Activated naive CD4-positive, alpha-beta T cell (primary cell): ENCODE measurements at places on chromosomes 16 and 17.

- DNase-seq: no peak
These were observed 57.3 kb downstream of the CDC27 start for GRCh38 chr17:47131761-47132160.

- no peak for DNase-seq
These were observed 256.6 kb upstream of the KCNJ16 start for GRCh38 chr17:69818467-69818866.

GRCh38 chr16:53417011-53417410 lies 17.3 kb upstream of the RBL2 start:
- no peak for DNase-seq

GRCh38 chr16:3642397-3643094 lies 11.9 kb upstream of the DNASE1 start:
- no peak for DNase-seq

- no peak for DNase-seq
These were observed 326.7 kb downstream of the C16orf95 start for GRCh38 chr16:86990451-86990850.

- no peak for DNase-seq
These were observed 22.5 kb downstream of the AXIN2 start for GRCh38 chr17:65538675-65539529.

- no peak for DNase-seq
These were observed 6.9 kb upstream of the SLC13A2 start for GRCh38 chr17:28466521-28467048.

- DNase-seq: no peak
These were observed 25.0 kb upstream of the C16orf78 start for GRCh38 chr16:49348408-49349176.

DNA sequence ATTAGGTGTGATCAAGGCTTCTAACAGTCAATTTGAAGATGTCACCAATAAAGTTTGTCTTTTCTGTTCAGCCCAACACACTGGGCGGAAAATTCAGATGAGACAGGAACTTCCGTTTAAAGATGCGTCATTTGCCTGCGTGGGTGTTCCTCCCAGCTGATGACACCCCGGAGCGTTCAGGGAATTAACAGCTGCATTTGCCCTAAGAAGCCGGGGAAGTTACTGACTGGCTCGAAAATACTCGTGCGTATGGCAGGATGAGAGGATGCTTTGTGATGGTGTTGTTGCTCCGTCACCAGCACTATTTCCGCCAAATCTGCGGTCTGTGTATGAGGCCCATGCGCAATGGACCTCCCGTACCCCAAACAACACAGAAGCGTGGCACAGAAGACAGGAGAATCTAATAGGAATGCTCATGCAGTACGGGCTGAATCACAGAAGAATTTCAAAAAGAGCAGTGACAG lies 11.9 kb upstream of the PVALEF start:
- no peak for DNase-seq

GRCh38 chr16:72959301-72959996 lies 88.5 kb downstream of the ZFHX3 start:
- no peak for DNase-seq

GRCh38 chr16:87819983-87820382 lies 49.3 kb downstream of the SLC7A5 start:
- no peak for DNase-seq

DNA sequence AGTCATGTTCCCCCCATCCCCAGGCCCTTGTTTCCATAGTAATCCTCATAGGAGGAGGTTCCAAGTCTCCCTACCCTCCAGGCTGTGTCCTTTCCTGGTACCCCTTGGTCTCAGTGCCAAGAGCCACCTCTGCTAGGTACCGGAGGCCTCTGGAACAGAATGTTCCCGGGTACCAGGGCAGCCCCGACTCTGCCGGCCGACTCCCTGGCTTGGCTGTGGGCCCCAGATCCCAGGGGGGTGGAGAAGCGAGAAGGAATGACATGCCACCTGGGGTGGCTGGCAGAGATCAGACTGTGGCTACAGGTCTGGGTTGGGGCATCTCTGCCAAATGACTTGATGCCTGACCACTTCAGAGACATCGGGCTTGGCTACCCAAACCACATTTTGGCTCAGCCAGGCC lies 3.6 kb downstream of the STAC2 start:
- no peak for DNase-seq

DNA sequence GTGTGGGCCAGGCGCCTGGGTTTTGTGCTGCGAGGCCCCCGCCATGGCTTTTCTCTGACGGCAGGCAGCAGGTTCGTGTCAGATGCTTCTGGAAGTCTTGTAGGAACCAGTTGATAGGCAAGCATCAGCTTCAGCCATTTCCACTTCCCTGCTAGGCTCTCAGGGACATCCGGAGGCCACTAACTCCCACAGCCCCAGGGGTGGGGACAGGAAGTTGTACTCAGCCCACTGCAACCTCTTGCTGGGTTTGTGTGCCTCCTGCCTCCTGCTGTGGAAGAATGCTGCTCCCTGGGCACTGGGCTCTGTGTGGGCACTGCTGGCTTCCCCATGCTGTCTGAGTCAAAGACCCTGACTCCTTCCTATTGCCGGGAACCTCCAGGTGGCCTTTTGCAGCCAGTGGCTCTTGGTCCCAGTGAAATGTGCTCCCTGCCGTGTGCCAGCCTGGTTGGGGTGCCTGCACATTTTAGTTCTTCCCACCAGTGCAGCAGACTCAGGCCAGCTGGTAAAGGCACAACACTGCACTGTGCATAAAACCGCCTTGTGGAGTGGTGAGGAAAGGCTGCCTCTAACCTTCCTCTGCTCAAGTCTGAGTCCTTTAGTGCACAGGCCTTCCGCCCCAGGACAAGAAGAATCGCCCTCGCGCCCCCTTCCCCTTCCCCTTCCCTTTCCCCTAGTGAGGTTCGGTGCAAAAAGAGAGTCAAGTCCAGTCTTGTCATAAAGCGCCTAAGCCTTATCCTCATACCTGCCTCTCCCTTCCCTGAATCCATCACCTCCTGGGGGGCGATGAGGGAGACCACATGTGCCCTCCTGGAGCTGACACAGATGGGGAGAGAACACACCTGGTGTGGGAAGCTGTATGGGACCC lies 16.6 kb downstream of the LDHD start:
- DNase-seq: no peak

DNA sequence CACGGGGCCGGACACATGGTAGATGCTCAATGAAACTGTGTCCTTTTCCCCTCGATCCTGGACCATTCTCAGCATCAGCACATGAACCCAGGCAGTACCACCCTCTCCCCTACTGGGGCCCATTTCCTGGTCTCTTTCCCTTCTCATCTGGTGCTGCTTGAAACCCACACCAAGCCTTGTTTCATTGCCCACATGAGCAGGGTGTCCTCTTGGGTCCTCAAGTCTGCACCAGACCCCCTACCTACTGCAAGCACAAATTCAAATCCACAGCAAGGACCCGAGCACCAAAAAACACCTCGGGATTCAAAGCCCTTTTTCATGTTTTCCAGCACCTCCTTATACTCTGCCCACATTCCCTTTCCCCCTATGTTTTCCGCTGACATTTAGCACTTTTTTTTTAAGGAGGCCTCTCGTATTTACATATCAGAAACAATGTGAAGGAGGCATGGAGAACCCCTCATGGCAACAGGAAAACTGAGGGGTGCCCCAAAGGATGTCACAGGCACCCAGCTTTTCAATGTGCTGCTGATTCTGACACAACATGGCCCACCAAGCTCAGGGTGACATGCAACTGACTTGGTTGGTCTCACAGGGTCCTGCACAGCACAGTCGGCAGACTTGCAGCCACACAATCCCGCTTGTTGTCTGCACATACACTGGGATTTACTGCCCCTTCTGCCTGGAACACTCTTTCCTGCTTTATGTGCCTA lies 4.6 kb upstream of the CCL1 start:
- DNase-seq: no peak
